ENCODE measurements at places on chromosomes 16 and 17.

GRCh38 chr16:66439051-66439730, 12.1 kb downstream of the BEAN1 start:
- no peak for DNase-seq

DNA sequence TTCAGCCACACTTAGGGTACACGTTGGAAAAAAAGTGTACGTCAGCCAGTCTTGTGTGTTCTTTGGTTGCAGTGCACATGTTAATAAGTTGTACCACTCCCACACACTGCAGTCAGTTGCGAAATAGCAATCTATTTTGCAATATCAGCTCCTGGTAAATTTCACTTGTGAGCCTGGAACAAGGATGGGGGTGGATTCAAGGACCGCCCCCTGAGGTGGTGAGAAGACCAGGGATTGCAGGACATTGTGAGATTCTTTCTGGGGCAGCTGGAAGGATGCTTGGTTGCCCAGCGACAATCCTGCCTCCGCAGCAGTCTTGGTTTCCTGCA, 78.6 kb upstream of the ZFHX3 start:
- no peak for DNase-seq

DNA sequence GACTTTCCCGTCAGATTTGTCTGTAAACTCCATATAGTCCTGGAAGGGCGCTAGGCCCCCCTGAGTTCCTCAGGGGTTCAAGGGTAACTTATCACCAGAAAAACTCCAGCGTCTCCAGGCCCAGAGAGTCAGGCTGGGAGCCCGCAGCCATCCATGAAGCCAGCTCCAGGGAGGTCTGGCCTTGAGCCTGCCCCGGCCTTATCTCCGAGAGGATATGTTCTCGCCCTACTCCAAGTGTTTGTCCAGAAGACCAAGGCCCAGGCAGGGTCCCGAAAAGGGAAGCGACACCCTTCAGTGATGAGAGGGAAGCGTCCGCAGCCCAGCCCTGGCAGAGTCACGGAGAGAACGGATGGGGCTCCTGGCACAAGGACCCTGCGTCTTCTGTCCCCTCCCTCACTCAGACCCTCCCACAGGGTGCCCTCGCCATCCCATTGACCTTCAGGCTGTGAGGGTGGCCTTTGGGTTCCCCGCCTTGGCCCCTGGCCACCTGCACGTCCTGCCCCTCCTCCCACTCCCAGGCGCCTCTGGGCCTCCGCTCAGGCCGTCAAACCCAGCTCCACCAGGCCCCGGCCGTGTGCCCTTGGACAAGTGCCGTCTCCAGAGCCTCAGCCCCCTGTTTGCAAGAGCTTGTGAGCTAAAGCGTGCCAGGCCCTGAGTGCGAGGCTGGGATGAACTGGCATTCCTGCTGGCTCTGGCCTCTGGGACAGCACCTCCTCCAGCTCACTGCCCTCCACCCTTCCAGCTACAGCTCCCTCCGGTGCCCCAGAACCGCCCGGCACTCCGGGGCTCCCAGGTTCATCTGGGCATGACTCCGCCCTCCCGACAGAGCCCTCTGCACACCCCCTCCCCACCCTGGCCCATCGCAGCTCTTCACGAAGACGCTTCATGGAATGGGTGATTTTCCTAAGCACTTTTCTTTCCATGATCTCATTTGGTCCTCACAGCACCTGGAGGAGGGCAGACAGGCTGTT, 83.4 kb downstream of the ZDHHC7 start:
- DNase-seq: no peak

DNA sequence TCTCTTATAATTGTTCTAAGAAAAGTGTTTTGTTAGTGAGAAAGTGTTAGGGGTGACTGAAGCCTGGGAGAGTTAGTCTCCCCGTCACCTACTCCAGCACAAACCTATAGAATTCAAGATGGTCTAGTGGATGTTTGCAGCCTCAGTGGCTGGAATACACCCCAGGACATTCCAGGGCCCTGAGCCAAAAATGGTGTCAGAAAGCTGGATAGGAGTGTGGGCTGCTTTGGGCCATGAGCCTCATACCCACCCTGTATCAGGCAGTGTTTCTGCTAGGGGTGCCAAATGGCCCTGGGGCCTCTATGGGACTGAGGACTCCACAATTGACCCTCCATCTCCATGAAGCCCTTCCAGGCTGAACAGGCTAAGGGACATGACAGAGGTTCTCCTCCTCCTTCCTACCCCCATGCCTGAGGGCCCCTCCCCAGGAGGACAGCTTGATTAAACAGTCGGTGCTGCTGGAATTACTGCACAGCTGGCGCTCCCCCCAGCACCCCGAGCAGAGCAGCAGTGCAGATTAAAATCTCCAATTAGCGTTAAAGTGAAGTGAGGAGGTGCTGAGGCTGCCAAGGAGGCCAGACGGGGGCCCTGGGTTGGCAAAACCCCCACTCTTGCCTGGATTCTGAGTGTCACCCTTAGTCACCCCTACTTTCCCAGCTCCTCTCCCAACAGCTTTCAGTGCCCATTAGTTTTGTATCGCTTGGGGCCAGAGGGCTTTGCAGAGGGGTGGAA, 59.1 kb downstream of the NEUROD2 start:
- DNase-seq: no peak

GRCh38 chr16:83689385-83689831, 118.4 kb upstream of the HSBP1 start:
- no peak for DNase-seq

DNA sequence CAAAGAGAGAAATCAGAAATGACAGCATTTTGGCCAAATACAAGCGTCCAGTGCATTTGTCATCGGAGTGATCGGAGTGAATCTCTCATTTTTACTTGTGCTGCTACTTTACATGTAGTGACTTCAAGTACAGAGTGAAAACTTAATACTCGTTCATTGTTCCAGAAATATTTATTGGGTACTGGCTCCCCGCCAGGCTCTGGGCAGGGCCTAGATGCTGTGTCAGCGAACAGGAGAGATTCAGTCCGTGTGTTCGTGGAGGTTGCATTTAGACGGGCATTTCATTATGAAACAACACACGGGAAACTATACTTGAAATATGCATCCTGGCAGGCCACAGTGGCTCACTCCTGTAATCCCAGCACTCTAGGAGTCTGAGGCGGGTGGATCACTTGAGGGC, 727.2 kb upstream of the RBFOX1 start:
- DNase-seq: no peak

DNA sequence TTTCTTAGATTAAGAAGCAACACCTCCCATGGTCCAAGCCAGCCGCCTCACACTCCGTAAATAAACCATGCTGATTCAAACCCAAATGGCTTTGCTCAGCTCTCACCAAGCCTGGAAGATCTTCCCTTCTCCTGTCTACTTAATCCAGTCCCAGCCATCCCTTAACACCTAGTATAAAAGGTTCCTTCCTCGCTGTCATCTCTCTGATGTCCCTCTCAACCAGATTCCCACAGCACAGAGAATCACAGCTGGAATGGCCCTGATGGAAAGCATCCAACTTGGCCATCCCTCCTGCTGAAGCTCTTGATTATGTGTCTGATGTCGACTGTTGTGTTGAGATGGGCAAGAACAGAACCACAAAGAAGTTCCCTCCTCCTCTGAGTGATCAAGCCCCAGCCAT, 50.6 kb upstream of the ADCY9 start:
- DNase-seq: no peak

DNA sequence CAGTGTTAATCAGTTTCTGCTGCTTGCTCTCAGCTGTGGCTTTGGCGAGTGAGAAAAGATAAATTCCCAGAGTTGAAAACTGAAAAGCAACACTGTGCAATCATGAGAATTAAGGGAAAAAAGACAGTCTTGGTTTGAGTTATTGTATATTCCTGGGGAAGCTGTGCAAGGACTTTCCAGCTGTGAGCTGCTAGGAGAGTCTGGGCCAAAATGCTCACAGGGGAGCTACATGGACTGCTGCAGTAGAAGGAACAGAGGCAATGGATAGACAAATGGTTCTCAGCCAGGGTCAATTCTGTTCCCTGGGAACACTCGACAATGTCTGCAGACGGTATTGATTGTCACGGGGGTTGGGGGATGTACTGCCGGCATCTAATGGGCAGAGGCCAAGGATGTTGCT, 102.0 kb upstream of the ADAMTS18 start:
- DNase-seq: no peak

DNA sequence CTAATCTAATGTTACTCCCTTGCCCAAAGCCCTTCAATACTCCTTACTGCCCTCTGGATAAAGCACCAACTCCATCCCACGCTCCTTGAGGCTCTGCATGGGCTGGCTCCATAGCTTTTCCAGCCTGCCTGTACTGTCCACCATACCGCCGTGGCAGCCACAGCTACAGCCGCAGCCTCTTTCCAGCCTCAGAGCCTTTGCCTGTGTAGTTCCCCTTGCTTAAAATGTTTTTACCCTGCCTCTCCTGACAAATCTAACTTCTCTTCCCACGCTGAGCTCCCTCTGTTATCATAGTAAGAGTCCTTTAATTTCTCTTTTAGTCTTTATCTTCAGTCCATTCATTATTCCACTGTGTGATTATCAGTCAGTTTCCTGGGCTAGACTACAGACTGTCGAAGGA, 22.0 kb downstream of the TEX14 start:
- no peak for DNase-seq

GRCh38 chr17:75752802-75753513, 12.0 kb downstream of the GALK1 start:
- DNase-seq: no peak

DNA sequence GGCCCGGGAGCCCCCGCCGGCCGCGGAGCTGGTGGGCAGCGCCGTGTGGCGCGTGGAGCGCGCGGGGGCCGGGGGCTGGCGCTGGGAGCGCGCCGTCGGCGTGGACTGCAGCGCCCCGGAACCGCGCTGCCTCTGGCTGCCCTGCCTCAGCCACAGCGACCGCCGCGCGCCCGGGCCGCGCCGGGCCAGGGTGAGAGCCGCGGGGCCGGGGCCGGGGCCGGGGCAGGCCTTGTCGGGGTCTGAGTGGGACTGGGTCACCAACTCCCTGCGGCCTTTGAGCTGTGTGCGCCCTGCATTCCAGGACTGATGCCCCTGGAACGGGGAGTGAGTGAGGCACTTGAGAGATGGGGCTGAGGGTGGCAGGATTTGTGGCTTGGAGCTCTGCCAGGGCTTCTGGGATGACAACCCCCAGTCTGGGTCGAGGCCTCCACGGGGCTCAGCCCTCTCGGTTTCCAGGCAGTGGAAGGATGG, 25.7 kb downstream of the ARHGAP23 start:
- no peak for DNase-seq

- DNase-seq: no peak
Measured at GRCh38 chr17:67575325-67575724, 142.4 kb upstream of the NOL11 start.

DNA sequence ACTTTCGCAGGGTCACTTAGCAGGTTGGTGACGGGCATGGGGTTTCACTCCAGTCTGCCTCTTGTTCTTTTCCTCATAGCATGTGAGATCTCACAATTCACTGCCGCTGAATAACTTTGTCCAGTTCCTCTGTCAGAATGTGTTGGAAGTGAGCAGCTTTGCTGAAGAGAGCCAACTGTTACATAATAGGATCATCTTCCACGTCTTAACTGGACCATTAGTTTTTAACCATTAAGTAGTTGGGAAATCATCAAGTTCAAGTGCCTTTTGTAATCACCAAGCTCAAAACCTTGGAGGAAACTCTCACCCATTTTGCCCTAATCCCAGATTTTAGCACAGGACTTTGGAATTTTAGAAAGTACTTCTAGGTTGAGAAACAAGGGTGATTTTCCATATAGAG, 290.6 kb downstream of the WWOX start:
- no peak for DNase-seq

DNA sequence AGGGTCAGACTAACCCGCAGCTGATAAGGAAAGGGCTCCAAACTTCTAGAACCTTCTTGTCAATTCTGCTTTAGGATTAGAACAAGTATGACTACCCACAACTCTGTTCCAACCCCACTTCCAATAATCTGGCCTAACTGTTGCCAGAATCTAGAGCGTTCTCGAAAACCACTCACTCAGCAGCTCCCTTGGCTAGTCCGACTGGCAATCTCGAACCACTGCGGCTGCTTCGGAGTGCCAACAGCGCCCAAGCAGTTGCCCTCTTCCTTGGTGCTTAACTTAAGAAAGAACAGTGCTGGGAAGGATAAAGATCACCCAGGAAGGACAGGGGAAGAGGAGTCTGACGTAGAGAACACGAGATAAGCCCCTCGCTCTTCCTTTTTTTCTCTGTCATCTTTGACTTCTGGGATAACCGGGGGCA, 818 bp downstream of the DNAJC7 start:
- peak; percentile 22 for DNase-seq

DNA sequence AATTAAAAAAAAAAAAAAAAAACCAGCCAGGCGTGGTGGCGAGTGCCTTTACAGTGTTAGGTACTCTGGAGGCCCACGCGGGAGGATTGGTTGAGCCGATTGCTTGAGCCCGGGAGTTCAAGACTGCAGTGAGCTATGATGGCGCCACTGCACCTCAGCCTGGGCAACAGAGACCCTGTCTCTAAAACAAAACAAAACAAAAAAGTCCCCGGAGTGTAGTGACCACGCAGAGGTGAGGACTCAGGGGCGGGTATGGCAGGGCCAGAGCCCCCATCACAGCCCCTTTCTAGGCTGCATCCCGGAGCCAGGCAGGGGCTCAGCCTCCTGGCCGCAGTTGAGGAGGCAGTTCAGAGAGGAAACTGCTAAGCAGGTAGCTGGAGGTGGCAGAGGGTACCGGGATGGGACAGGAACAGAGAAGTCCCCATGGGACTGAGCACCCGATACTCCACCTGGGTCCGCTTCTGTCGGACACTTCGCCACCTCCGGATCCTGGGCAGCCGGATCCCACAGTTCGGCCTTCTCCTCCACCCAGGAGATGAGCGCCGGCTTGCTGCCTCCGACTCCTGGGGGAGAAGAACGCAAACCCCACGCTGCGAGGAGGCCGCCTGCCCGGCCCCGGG, 800 bp downstream of the ZNF747 start:
- DNase-seq: peak; percentile 27

GRCh38 chr17:58310511-58311428, 17.8 kb downstream of the TSPOAP1 start:
- no peak for DNase-seq

All from activated naive CD4-positive, alpha-beta T cell treated with Interleukin-2 at 50 U/mL for 16 hours (primary cell).